Stimulated activated CD8-positive, alpha-beta memory T cell treated with anti-CD3 and anti-CD28 coated beads, Interleukin-7, amount 100 ng/mL, for 4 hours (primary cell): ENCODE measurements at places on chromosomes 11 and 22.

DNA sequence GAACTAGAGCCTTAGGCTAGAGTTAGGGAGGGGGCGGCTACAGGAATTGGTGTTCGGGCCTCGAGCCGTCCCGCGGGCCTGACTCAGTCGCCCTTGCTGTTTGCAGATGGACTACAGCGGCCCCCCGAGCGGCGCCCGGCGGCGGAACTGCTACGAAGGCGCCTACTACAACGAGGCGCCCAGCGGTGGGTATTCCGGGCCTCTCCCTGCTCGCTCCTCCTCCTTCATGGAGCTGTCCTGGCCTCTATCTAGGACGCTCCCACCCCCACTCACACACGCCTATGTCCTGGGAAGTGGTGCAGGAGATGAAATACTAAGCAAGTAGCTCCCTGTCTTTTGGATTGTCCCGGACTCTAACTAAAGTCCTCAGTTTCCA is 1.4 kb downstream of the MYOD1 start:
- no peak for DNase-seq

GRCh38 chr11:19201737-19202605 is at the start of gene CSRP3:
CSRP3 (minus strand) TSS chr11:19201983; CDS start chr11:19192448, 9,535 bp downstream.
- no peak for DNase-seq

DNA sequence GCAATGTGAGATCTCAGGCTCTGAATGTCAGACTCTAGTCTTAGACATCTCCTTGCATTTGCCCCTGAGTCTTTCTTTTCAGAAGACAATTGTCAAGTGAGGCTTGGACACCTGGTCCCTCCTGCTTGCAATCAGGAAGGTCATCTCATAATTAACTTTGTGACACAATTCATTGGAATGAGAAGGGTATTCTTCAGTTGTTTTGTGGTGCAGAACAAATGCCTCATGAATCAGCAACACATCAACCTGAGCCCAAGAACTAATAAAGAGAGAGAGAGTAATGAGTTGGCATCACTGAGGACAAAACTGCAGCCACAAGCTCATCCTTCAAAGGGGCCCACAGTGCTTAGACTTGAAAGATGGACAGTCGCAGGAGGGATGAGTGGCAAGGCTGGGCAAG is 375.8 kb downstream of the INSC start:
- DNase-seq: no peak

- no peak for DNase-seq
These were observed 41.4 kb upstream of the PTPRJ start for GRCh38 chr11:47938791-47939560.

GRCh38 chr11:63747011-63747410 is 21.6 kb downstream of the ZFTA start:
- no peak for DNase-seq

GRCh38 chr11:3865388-3866193 is 10.1 kb downstream of the STIM1 start:
- no peak for DNase-seq

- no peak for DNase-seq
These were observed 38.3 kb upstream of the CYP2R1 start for GRCh38 chr11:14930369-14930768.

GRCh38 chr11:91650802-91651201 is 573.8 kb upstream of the FAT3 start:
- no peak for DNase-seq

DNA sequence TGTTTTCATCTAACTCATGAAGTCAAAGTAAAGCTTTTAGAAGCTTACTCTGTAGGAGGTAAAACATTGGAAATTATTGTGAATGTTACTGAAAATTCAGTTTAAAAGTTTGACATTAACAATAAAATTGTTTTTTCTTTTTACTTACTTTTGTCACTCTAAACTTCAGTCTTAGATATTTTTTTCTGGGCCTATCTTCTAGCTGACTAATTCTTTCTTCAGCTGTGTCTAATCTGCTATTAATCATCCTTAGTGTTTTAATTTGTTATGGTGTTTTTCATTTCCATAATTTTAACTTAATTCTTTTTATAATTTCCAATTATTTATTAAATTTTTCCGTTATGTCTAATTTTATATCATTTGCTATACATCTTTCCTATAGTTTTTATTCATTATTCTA is 35.0 kb downstream of the IL10RA start:
- DNase-seq: no peak

- no peak for DNase-seq
These were observed 1.1 kb downstream of the CSTF3 start for GRCh38 chr11:33160136-33160535.
